KBM-7 (cell line): ENCODE measurements at places on chromosomes 16 and 17.

GRCh38 chr17:76585033-76585648 lies 519 bp downstream of the ST6GALNAC2 start:
- no peak for DNase-seq

DNA sequence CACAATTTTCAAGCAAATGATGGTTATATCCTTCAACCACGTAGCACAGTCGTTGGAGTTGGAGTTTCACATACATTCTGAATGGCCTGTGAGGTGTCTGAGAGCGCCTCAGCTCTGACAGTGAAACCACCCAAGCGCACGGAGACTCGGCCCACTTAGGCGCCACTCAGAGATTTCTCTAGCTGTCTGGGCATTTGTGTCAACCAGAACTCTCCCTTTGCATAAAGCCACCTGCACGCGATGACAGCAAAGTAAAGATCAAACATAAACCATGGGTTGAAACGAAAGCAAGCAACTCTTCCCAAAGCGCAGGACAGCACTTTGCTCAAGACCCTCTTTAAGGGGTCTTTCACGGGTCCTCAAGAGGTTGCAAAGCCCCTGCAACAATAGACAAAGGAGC lies 533 bp downstream of the SLC6A4 start:
- DNase-seq = no peak

- DNase-seq = peak; percentile 64
These were observed 20.4 kb downstream of the COTL1 start for GRCh38 chr16:84597528-84597896.

DNA sequence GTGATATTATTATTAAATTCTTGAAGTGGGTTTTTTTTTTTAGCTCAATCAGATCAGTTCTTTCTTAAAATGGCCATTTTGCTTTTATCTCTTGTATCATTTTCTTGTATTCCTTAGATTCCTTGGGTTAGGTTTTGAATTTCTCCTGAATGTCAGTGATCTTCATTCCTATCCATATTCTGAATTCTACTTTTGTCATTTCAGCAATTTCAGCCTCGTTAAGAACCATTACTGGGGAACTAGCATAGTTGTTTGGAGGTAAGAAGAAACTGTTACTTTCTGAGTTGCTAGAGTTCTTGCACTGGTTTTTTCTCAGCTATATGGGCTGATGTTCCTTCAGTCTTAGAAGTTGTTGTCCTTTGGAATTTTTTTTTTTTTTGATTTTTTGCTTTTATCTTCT lies 293.1 kb downstream of the MAP2K4 start:
- no peak for DNase-seq

- peak; percentile 84 for DNase-seq
These were observed 24.3 kb upstream of the ZNF750 start for GRCh38 chr17:82863941-82864712.

DNA sequence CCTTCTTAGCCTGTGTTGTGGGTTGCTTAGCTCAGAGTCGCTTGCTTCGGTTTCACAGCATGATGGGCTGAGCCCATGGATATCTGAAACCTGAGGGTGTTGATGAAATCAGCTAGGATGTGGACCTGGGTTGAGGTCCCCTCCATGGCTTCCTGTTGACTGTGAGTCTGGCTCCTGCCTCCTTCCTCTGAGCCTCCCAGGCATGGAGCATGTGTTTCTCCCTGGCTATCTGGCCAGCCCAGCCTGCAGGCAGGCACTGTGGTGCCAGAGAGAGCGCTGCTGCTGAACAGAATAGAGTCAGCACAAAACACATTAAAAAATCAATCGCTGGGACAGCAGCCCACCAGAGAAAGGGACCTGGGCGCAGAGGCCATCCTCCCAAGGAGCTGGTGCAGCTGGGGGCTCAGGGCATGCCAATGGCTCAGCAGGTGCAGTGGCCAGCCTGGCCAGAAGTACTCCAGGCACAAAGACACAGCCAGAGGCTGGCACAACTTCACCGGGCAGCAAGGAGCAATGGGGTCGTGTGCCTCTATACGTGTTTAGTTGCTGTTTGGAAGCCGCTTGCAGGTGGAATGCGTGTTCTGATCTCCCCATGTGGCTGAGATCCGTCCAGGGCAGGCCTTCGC lies 28.3 kb upstream of the GPRC5C start:
- DNase-seq = no peak

GRCh38 chr16:47026492-47026891 lies 53.0 kb upstream of the DNAJA2 start:
- no peak for DNase-seq

GRCh38 chr16:65181071-65181561 lies 59.3 kb upstream of the CDH11 start:
- no peak for DNase-seq

DNA sequence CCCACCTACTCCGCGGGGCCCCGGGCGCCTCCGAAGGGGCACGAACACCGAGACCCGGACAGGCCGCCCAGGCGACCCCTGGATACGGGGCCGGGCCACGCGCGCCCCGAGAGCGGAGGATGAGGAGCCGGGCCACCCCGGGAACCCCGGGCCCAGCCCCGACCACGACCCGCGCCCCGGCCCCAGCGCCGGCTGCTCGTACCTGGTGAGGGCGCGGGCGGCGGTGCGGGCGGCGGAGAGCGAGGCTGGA lies 192 bp downstream of the FASN start:
- DNase-seq = no peak

GRCh38 chr17:77841742-77842527 lies 116.6 kb upstream of the TNRC6C start:
- DNase-seq = no peak
